Left cardiac atrium (tissue), 4 donors: ENCODE measurements at places on chromosomes 2 and 18. TPM values are rescaled to one million over a fixed set of nuclear protein-coding genes. Genes with fewer than 3 reads are reported as not detected.
A peak's percentile ranks its signal among the peaks of the same experiment; 100 is the strongest.

DNA sequence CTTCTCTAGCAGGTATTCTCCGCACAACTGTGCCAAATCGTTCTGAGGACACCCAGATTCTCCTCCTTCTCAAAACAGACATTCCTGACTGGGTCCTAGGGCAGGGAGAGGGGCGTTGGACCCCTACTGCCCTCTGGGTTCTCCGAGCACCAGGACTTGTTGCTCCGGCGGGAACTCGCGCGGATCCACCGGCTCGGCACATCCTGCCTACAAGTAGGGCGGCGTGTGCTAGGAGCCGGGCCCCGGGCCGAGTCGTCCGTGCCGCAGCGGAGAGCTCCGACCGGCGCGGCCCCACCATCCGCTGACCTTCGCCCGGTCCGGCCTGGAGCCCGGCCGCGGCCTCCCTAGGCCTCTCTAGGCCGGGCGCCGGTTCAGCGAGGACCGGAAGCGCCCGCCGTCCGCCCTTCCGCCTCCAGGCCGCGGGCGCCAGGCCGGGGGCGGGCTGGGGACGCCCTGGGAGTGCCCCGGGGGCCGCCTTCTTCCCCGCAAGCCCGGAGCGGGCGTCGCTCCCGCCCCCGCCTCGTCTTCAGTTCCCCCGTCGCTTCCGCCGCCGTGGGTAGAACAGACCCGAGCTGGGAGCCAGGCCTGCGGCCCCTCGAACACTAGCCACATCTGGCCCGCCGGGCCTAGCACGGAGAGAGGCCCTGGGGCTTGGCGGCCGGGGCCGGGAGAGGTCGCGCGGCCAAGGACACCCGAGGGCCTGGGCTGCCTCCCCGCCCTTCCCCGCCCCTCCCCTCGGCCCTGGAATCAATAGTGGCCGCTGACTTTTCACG is 7.6 kb upstream of the ONECUT2 start:
- no peak for DNase-seq

GRCh38 chr18:47748847-47749599 is 181.4 kb downstream of the SMAD2 start:
- DNase-seq, result peak; percentile 81

DNA sequence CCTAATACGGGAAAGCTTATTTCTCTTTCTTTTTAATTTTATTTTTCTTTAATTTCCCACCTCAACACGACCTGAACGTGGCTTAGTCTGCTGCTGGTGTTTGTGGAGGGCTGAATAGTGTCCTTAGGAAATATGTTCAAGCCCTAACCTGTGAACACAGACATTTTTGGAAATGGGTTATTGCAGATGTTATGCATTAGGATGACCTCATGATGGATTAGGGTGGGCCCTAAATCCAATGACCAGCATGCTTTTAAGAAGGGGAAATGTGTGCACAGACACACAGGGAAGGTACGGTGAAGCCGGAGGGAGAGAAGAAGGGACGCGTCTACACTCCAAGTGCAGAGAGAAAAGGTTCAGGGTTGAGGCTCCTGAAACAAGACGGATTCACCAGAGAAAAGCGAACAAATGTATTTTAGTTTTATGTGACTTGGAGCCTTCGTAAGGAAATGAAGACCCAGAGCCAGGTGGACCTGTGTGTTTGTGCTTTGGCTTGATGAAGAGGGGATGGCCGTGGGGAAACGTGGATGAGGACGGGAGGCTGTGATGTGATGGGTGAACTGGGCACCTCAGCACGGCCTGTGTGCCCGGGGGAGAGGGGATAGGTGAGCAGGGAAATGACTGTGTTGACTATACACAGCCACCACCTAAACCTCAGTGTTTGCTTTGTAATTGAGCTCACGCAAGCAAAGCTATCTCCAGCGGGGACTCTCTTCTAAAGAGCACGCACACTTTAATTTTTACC is 37.5 kb downstream of the RTP5 start:
- DNase-seq, result no peak

DNA sequence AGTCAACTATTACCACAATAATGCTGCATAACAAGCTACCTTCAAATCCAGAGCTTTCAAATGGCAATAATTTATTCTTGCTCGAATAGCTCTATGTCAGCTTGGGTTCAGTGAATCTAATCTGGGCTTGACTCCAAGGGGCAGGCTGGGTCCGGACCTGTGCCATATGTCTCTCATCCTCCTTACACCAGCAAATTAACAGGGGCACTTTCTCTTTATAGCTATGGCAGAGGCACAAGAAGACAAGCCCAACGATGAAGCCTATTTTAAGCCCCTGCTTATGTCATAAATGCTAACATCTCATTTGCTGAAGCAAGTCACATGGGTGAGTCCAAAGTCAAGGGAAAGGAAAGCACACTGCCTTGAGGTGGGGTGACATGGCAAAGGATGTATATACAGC is 13.3 kb upstream of the ZNF521 start:
- no peak for DNase-seq

- DNase-seq, result no peak
Measured at GRCh38 chr2:19409046-19409445, 50.6 kb upstream of the OSR1 start.

The IL1R1 gene
- 60.8 TPM for total RNA-seq

DNA sequence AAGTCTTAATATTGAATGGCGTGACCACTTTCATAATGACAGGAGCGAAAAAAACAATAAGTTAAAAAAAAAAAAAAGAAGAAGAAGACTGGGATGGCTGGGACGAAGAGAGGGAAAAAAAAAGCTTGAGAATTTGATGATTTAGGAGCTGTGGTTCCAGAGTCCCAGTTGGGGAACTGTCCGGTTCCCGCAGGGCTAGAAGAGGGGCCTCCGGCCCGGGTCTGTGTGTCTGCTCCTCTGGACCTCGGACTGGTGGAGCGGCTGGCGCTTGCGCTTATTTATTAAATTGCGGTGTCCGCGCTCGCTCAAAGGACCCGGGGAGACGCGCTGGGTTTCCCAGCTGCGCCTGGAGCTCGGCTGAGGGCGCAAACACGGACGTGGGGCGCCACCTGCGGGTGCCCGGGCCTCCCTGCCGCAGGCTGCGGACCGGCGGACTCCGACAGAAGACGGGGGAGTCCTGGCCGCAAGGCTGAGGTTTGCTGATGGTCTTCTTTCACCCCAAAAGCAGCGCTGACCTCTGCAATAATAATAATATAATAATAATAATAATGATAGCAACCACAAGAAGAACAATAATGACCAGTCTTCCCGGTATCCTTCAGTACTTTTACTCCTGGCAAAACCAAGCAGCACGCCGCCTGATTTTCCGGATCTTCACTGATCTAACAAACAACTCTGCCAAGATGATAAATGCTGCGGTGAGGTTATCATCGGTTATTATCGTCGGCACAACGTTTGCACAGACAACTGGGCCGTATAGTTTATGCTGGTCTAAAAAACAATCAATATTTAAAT is at the start of gene CBLN2:
Gene CBLN2 (minus strand): TSS at position 251 of the 795 bp plus-strand sequence. CDS start 2,182 bp downstream, outside the sequence.
- DNase-seq, result peak; percentile 52

The NMS gene
- not detected for total RNA-seq

The ZSWIM2 gene
- not detected for total RNA-seq

DNA sequence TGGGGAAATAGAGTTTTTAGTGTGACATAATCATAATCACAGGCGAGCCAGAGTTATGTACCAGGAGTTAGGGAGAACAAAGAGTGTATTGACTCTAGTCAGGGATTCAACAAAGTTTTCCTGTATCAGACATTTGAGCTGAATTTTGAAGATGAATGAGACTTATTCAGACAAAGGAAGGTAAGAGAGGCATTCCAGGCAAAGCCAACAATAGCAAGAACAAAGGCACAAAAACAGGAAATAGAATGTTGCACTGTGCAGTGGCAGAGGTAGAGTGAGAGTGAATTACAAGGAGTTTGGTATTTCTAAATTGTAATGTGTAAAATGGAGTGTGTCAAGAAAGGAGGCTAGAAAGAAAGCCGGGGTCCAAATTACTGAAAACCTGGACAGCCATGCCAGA is 156.2 kb downstream of the CCDC148 start:
- no peak for DNase-seq

GRCh38 chr2:14148216-14148615 is 484.3 kb upstream of the LRATD1 start:
- no peak for DNase-seq

DNA sequence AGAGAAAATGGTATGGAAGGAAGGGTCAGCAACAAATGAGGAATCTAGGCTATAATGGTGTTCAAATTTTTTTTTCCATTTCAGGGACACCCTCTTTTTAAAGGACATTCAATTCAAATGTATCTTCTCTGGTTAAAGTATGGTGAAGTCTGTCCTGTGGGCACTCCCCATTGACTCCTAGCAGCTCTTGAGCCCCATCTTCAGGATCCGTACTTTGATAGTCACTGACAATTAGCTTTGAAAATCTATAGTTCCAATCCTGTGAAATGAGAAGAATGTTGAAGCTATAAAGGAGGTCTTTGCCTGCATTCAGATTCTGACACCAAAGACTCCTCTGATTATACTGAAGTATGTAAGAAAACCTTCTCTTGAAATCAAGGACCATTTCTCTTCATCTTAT is 43.3 kb downstream of the KCNH7 start:
- DNase-seq, result no peak

GRCh38 chr2:103739186-103739585 is 977.4 kb downstream of the TMEM182 start:
- no peak for DNase-seq

- no peak for DNase-seq
Measured at GRCh38 chr2:80489717-80490116, 185.2 kb upstream of the LRRTM1 start.

DNA sequence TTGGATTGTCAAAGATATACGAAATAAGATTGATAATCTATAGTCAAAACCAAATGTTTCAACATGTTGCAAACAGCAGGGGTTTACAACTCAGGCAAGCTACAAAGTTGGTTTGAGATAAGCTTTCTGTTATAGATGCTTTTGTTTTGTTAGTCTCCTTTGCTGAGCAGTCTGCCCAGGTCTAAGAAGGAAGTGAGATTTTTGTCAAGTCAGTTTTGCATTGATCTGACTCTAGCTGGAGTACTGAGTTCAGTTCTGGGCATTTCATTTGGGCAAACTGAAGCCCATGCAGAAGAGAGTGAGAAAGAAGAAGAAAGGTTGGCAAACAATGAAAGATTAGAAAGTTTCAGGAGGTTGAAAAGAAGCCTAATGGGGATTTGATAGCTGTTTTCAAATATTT is 983.0 kb upstream of the SLC39A10 start:
- no peak for DNase-seq

The STAT4 gene
- 22.9 TPM for total RNA-seq

The ATP8B1 gene
- 14.9 TPM for total RNA-seq

The BOLA3 gene
- total RNA-seq, result 102 TPM

The COL6A3 gene
- 145 TPM for total RNA-seq

GRCh38 chr18:79544386-79544963 is 135.1 kb upstream of the CTDP1 start:
- no peak for DNase-seq

DNA sequence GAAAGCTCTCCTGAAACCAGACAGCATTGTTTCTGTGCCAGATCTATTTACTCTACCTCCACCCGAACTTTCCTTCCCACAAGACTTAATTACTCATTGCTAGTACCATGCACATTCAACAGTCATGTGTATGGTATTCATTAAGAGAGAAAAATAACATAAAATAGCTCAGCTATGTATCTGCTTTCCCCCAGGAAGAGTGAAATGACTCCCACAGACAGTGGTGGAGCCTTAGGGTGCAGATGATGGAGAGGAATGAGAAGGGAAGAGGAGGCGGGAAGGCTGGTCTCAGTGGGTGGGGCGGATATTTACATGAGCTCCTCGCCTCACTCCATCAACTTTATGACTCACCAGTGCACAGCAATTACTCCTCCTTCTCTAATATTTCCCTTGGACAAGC is 724.5 kb downstream of the EPHA4 start:
- DNase-seq, result peak; percentile 22

The CFAP221 gene
- total RNA-seq, result 0.97 TPM

The ANKRD23 gene
- total RNA-seq, result 24.7 TPM

DNA sequence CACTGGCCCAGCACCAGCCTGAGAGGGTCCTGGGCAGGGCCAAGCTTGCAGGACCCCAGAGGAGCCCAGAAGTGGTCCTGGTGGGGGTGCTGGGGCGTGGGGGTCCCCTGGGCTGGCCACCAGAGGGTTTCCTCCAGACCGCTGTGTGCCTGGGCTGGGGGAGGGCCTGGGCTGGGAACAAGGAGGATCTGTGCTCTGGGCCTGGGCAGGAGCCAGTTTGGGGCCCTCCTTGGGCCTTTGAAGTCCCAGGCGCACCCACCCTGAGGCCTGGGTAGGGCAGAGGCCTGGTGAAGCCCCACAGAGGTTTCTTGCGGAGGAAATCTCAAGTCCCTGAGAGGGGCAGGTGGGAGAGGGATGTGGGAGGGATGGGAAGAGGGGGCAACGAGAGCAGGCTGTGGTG is 63.4 kb upstream of the GPC1 start:
- DNase-seq, result no peak

GRCh38 chr2:198040835-198041234 is 236.4 kb downstream of the PLCL1 start:
- DNase-seq, result no peak

The ICOS gene
- 0.09 TPM for total RNA-seq

The TFPI gene
- 68.6 TPM for total RNA-seq
